ENCODE measurements at places on chromosomes 13 and 19.

- DNase-seq: no peak
These were observed 1886.1 kb downstream of the PCDH9 start for GRCh38 chr13:65343898-65344663.

GRCh38 chr13:29020314-29020713 lies 200.2 kb downstream of the MTUS2 start:
- no peak for DNase-seq

DNA sequence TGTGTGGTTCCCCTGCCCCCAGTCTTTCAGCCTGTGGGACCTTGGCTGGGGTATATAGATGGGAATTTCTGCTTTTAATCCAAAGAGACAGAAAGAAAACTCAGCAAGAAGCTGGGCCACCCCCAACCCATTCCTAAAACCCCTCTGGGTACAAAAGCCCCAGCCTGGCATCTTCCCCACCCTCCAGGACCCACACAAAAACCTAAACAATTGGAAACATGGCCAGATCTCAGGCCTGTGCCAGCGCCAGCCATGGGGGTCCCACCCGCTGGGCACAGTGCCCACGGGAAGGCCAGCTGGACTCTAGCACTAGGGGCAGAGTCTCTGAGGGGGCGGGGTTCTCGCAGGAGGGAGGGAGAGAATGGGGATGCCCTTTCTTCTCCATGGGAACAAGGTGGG lies 8.6 kb downstream of the LYL1 start:
- DNase-seq: no peak

DNA sequence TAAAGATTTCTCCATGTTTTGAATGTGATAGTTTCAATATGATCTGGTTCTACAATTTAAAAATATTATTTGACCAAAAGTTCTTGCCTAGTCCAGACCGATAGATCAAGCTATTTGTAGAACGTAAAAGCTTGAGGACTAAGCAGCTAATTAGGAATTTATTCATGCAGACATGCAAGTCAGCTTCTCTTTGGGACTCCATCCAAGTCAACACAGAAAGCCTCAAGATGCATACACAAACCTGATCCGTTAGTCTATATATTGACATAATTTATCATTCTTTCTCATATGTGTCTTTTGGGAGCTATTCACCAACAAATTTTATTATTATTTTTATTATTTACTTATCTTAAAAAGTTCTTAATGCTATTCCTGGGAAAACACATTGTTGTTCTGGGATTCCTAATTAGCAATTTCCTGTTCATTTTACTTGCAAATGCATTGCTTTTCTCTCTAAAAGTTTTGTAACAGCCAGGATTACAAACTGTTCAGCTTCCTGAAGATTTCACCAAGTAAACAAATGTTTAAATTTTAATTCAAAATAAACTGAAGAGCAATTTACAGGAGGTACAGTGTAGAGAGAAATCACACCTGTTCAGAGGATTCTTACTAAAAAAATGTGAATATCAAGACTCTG lies 375.3 kb downstream of the GPC5 start:
- DNase-seq: no peak

GRCh38 chr13:82614086-82614485 lies 1268.2 kb downstream of the SLITRK1 start:
- DNase-seq: no peak

DNA sequence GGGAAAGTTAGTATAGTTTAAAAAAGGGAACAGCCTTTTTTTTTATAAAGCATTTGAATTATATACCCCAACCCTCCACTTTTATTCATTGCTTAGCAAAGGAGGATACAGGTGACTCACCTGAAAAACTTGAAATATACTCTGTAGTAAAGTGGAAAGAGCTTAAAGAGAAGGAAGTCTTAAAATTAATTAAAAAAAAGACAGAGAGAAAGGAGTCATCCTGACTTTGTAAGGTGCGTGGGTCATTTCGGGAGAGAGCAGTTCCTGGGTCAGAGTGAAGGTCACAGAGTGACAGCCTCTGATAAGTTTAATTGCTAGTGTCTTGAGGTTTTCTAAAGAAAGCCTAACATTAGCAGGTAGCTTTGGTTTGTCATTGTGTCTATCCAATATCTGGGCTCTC lies 310.3 kb downstream of the KLF5 start:
- DNase-seq: no peak

GRCh38 chr13:94968040-94968756 lies 255.9 kb upstream of the SOX21 start:
- DNase-seq: no peak

DNA sequence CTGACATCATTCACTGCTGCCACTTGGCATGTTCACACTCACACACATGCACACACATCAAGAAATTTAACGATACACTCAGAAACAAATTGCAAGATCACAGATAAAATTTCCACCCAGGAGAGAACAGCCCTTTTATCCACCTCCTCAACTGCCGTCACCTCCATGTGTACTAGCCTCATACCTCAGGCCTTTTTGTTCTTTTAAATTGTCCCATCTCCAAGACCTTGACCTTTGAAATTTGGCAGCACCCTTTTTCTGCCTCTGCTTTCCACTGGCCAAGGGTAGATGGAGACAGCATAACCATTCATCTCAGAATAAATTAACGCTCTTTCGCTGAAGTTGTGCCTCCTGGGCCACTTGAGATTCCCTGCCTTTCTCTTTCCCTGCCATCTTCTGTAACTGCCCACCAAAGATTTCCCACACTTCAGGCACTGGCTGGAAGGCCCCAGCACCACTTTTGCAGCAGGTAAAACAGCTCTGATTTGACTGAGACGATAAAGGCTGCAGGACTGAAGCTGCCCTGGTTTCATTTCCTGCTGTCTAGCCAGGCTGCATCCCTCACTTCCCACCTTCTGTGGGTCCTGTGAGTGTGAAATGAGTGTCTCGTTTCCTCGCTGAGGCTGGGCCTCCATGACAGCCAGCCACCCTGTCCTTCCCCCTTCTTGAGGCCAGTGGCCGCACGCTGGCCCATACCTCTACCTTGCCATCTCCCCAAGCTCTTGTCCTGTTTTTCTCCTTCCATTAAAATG lies 39.3 kb downstream of the MBNL2 start:
- no peak for DNase-seq

GRCh38 chr13:53198017-53198416 lies 169.4 kb downstream of the OLFM4 start:
- no peak for DNase-seq

DNA sequence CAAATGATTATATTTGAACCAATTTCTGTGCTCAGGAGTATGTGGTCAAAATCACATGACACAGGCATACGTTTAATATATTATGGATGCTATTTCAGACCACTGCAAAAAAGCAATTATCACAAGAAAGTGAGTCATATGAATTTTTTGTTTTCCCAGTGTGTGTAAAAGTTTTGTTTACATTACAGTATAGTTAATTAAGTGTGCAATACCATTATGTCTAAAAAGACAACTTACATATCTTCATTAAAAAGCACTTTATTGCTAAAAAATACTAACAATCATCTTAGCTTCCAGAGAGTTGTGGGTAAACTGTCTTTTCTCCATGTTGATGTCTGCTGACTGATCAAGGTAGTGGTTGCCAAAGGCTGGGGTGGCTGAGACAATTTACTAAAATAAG lies 347.2 kb upstream of the PCDH9 start:
- no peak for DNase-seq

DNA sequence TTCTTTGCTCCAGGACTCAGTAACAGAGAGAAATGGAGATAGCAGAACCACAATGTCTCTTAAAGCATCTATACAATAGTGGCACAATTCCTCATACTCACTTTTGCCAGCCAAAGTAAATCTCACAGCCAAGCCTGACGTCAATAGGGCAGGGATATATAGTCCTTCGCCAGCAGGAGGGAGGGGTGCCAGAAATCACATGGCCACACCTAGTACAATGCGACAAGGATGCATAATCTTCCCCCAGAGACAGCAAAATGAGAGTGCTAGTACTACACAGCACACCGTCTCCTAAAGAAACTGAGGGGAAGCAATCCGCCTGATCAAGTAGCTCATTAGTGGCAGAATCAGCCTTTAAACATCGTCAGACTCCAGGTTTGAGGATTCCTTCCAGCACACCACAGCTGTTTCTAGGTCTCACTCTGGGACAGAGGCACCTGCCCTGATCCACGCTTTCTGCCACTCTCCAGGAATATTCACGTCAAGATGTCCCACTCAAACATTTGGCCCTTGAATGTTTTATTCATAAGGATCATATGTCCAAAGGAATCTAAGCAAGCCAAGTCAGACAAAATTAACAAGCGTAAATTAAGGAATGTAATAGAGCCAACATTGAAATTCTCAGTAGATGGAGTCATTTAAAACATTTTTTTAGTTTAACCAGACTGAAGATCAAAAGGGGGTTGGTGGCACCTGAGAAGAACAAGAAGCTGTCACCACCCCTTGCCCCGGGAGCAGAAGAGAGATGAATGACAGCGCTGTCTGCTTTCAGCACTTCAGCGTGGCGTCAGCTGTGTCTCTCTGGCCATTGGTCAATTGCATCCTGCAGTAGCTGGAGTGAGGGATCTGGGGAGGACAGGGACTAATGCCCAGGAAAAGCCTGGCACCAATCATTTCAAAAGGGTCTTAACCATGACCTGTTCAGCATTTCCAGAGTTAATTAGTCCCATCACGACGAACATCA lies 63.5 kb upstream of the SERP2 start:
- DNase-seq: no peak

DNA sequence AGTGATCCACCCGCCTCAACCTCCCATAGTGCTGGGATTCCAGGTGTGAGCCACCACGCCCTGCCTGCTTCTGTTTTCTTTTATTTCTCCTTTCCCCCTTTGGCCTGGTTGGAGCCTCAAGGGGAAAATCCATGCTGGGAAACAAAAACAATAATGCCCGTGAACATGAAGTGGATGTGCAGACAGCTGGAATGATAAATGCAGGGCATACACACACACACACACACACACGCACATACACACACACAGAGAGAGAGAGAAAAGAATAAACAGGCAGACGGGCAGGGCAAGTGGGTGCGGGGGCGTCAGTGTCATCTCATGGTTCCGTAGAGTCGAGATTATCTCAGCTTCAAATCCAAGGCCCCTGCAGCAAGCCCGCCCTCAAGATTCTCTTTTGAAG lies 4.4 kb upstream of the PLEKHF1 start:
- DNase-seq: no peak

- peak; percentile 55 for DNase-seq
These were observed 116.3 kb downstream of the RAB20 start for GRCh38 chr13:110445183-110445582.

GRCh38 chr19:33086955-33087354 lies 6.0 kb downstream of the GPATCH1 start:
- no peak for DNase-seq

DNA sequence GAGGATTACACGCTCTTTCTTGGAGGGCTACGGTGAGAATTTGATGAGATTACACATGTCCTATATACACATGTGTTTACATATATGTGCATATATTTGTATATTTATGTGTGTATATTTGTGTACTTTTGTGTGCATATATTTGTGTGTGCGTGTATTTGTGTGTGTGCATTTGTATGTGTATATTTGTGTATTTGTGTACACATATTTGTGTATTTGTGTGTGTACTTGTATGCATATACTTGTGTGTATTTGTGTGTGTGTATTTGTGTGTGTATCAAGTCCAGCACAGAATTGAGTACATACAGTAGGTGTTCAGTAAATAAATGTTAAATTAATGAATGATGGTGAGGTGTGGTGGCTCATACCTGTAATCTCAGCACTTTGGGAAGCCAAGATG lies 1.8 kb downstream of the TMEM143 start:
- no peak for DNase-seq

DNA sequence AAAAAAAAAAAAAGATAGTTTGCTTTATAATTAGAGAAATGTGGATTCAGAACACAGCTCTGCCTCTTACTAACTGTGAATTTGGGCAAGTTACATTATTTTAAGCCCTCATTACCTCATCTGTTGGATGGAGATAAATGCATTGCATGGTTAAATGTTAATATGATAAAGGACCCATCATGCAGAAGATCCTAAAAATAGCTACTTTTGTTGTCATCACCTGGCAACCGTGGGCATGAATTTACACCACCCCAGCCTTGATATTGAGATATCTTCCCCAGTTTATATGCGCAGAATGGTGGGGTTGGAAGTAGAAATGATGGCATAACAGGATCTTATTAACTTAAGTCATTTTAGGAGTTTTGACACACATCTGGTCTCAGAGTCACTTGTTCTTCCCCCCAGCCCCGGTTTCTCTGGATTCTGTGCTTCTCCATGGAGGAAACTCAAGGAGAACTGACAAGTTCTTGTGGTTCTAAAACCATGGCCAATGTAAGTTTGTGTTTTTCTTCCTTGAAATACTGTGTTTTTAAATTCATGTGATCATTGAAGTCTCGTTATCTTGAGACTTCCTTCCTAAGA lies 8.9 kb downstream of the ZNF546 start:
- DNase-seq: no peak

- no peak for DNase-seq
These were observed 217.3 kb downstream of the LHFPL6 start for GRCh38 chr13:39385621-39386231.

DNA sequence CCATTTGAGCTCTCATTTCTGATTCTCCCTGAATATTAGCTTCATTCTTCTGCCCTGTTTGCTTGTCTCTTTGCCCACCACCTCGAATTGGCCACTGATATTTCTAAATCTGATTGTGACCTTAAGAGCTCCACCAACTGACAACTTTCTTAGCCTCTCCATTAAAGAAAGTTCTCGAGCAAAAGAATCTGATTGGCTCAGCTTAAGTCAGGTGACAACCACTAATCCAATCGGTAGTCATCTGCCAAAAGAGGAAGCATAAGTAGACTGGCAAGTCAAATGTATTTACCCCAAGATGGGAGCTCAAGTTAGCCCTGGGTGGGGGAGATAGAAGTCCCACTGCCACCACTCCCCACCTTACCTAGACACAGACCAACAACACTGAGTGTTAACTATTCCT lies 41.5 kb downstream of the NOTCH3 start:
- DNase-seq: peak; percentile 17

DNA sequence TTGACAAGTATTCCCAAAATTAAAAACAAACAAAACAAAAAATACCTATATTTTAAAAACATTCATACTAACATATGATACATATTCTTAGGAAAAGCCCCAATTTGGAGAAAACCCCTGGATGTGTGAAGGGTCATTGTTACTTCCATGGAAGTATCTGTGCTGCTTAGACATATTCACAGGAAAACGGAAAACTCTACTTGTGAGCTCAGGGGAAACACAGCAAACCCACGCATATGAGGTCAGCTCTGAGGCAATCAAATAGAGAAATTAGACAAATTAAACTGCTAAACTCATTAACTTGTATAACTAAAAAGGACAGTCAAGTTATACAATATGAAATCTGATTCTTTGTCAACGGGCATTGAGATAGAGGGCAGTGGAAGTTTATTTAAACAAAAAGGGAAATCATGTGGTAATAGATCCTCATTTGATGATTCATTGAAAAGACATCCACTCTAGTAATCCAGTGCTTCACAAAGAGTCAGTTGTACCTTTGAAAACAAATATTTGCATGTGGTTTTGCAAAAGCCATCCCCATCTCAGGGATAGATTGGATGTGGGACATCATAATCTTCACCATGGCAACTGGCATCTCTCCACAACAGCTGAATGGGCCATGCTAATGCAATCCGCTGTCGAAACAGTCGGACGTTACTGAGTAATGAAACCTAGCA lies 423.4 kb downstream of the ITGBL1 start:
- DNase-seq: peak; percentile 15
